ENCODE measurements at places on chromosomes 4 and X.

DNA sequence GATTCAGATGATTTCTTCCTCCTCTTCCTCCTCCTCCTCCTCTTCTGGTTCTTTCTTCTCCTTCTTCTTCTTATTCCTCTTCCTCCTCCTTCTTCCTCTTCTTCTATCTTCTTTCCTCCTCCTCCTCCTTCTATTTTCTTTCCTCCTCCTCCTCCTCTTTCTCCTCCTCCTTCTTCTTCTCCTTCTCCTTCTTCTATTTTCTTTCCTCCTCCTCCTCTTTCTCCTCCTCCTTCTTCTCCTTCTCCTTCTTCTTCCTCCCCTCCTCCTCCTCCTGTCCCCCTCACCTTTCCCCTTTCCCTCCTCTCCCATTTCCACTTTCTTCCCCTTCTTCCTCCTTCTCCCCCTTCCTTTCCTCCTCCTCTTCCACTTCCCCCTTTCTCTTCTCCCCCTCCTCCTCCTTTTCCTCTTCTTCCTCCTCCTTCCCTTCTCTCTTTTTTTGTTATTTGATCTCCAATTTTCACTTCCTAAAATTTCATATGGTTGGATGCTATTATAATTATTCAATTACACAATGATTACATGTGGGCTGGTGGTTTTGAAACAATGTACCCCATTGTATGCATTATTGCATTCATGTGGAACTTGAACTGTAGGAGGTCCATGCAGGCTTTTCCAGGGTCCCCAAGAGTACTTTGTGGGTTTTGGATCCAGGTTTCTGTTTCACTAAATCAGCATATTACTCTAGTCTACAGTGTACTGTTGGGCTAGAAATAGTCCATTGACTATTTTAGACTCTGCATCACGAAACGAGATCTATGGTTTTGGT is 68.1 kb downstream of the SORBS2 start:
- no peak for DNase-seq

- no peak for DNase-seq
These were observed 50.8 kb upstream of the ADGRL3 start for GRCh38 chr4:61149278-61149677.

GRCh38 chr4:89509708-89510281 is 202.2 kb upstream of the GPRIN3 start:
- no peak for DNase-seq

DNA sequence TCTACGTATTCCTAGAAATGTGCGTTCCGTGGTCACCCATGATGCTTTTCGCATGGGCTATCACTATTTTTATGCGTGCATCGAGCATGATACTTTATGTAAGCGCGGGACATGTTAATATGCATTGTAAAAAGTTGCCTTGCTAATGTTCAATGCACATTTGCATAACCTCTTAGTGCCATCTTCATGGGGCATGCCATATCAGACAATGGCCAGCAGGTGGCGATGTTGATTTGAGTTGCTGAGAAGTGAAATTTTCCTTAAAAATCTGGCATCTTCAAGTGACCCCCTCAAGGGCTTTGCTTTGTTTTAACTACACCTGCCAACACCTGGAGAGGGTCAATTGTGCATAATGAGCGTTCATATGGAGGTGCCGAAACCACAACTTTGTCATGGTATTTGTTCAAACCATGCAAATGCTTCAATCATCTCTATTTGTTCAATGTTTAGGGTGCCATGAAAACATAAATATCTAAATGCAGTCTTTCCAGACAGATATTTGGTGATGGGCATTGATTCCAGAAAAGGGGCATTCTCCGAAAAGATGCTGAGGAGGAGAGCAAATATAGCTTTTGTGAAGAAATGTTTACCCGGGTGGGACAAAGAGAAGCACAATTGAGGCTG is 833.9 kb upstream of the PRKX start:
- DNase-seq, result no peak

GRCh38 chrX:46994096-46994495 is 81.9 kb downstream of the JADE3 start:
- DNase-seq, result no peak

GRCh38 chr4:171714791-171715454 is 98.3 kb upstream of the GALNTL6 start:
- no peak for DNase-seq

DNA sequence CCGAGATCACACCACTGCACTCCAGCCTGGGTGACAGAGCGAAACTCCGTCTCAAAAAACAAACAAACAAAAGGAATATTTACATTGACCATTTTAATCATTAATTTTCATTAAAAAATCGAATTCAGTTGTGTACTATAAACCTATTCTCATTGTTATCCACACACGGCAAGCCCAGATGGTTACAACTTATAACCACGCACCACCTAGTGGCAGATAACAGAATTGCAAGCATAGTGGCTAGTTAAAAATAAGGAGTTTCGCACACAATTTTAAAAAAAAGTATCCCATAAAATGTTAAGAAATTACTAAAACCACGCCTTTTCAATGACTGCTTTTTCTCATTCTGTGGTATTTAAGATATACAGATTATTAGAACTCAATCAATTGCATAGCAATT is 25.4 kb downstream of the MBNL3 start:
- DNase-seq, result no peak

- DNase-seq, result no peak
These were observed 18.2 kb downstream of the HOPX start for GRCh38 chr4:56662782-56663468.

- no peak for DNase-seq
These were observed 106.3 kb upstream of the BOD1L1 start for GRCh38 chr4:13733817-13734216.

- no peak for DNase-seq
These were observed 1.8 kb downstream of the SH3BP2 start for GRCh38 chr4:2794486-2795299.

DNA sequence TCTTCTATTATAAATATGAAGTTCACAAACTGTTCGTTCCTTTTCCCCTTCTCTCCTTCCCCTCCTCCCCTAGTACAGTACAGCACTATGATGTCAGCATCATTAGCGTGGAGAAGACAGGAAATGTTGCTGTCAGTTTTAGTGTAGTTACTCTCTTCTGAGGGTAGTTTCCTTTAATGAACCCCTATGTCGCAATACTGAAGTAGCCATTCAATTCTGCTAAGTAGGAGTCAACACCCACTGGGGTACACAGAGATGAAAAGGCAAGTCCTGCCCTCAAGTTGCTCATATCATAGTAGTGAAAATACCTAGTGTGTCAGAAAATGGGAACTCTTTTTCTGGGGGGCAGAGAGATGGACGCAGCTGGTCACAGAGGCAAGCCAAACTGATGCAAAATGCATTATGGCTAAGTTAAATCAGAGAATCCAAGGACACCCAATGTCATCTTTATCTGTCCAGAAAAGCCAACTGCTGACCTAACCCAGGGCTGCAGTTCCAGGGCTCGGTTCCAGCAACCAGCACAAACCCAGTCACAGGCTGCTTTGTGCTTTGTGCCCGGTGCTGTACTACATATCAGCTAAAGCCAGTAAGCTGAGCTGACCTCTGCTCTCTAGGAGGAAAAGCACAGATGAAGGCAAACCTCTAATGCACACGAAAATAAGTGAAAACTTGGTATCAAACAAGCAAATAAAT is 31.5 kb downstream of the GRIA3 start:
- no peak for DNase-seq

DNA sequence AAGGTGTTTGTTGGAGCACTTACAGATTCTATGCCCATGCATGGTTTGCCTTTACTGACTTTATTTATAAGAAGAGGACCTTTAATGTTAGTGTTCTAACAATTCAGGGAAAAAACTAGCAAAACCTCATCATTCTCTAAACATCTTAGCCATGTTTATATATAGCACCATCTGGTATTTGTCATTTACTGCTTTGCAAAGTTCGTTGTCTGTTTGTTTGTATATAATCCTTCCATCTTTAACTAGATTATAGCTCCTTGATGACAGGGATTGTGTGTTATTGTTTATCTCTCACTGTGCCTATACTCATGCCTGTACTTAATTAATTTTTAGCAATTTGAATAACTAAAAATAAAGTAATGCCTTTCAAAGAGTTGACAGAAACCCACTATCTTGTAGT is 170.6 kb upstream of the PACRGL start:
- DNase-seq, result no peak

GRCh38 chr4:75790024-75790423 is 65.6 kb downstream of the USO1 start:
- no peak for DNase-seq

DNA sequence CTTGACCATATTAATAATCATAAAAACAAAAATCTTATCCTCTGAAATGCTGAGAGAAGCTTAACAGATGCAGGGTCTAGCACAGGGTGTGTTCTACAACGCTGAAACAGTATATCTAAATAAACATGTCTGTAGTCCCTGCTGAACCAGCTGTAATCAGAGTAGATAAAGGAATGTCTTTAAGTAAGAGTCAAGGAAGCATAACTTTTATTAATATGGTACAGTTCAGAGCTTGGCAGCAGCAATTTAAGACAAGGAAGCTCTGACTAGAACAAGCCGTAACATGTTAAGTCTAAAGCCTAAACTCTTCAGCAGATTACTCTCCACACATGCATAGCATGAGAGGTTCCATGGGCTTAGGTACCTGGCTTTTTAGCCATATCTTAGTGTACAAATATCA is 36.1 kb downstream of the NFKB1 start:
- DNase-seq, result no peak

GRCh38 chr4:71300964-71301363 is 37.9 kb upstream of the SLC4A4 start:
- no peak for DNase-seq

DNA sequence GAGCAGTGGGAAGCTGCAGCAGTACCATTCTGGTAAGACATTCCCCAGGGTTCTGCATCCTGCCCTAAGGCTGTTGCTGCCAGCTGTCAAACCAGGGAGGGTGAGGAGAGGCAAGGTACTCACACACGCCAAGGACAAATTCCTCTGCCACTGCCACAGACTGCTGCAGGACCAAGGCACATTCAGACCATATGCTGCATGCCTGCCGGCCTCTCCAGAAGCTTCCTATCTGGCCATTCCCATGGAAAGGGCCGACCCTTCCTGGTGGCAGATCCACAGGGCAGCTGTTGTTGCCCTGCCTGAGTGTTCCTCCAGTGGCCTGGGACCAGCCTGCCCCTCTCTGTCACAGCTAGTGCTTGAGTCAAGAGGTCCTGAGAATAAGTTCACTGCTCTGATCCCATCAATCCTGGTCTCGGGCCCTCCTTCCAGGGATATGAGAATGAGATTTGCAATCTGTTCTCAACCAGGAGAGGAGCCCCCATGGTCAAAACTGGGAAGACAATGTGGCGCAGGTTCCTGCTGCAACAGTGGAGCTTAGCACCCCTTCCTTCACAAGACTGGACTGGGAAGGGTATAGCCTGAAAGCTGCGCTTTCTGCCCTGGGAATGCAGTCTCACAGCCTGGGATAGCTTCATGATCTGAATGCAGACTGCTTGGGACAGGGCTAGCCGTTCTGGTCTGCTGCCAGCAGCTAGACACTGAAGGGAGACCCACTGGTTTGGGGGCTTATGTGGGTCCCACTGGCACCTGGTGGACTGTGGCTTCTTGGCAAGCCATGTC is 342.5 kb upstream of the NDST3 start:
- DNase-seq, result no peak

- DNase-seq, result no peak
These were observed 753.2 kb downstream of the ARAP2 start for GRCh38 chr4:35491093-35491492.

DNA sequence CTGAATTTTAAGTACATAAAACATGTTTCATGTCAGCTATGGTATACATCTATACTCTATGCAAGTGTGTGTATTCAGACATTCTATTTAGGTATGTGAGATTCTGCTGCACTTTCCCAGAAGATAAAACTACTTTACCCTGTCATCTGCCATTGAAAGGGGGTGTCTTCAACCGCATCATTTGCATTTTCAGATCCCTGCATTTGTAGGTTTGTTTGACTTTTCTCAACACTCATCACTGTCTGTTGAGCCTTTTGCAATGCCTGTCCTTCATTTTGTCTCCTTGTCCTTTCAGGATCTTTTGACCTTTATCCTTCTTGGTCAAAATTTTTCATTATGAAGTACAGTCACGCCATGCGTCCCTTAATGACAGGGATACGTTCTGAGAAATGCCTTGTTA is 103.5 kb downstream of the TMA16 start:
- no peak for DNase-seq

GRCh38 chr4:35836596-35836995 is 407.7 kb downstream of the ARAP2 start:
- no peak for DNase-seq

DNA sequence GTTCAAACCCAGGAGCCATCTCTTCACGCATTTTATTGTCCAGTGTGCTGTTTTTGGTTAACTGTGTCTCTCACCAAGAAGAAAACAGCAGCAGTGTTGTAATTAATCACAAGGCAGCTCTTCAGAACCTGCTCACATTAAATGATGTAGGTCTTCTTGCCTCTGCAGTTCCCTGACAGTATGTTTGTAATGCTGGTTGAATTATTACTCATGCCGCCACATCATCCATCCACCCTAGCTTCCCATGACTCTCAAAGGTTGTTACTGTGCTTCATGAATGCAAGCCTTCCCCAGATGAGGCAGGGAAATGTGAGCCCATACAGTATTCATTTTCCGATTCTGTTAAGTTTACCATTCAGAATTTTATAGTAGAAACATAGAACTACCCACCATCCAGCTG is 17.4 kb downstream of the TLR10 start:
- DNase-seq, result no peak

DNA sequence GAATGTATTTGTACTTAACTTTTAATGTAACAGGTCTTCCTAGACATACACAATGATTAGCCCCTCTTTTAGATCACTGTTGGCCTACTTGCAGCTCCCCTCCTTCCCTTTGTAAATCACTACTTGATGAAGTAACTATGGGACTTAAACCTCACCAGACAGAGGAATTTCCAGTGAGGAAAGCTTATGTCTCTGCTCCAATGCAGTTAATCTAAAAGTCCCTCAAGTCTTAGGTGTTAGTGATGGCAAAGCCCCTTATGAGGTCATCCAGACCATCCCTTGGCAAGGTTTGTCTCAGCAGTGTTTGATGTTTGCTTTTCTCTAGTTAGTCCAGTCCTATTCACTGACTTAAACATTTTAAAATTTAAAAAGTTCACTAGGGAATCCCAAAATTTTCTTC is 877.3 kb upstream of the INTU start:
- DNase-seq, result no peak

DNA sequence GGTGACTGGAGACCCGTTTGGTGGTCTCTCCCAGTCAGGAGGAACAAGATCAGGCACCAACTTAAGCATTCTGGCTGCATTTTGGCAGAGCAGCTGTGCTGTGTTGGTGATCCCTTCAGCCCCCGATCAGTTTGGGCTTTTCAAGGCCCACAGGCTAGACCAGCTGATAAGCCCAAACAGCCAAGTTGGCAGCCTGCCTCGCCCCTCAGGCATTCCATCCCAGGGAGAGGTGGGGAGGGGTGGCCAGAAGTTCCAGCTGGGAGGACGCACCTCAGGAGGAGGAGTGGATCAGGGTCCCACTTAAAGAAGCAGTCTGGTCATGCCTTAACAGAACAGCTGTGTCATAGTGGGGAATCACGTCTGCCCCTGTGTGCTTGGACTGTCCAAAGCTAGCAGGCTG is 105.8 kb downstream of the CHIC1 start:
- DNase-seq, result no peak

GRCh38 chrX:13487731-13488505 is 81.5 kb upstream of the EGFL6 start:
- peak; percentile 18 for DNase-seq

GRCh38 chr4:147823130-147823529 is 91.2 kb downstream of the ARHGAP10 start:
- DNase-seq, result no peak

All from NCI-H2081 treated with DMSO at 0.1 percent for 48 hours (cell line).